ENCODE measurements at places on chromosomes 7 and 10.

DNA sequence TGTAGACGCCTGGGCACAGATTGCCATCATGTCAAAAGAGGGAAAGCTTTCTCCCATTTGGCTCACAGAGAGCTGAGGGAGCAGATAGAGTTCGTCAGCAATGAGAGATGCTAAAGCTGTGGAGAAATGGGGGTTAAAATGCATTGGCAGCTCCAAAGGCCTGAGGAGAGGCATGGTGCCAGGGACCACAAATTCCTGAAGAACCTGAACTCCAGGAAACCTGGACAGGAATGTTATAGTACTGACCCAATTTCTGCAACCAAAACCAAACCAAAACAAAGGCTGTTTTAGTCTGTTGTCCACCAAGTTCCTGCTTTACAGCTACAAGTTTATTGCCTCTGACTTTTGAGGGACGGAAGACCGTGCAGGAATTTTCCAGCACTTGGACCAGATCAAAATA, 575.7 kb downstream of the REEP3 start:
- no peak for DNase-seq

GRCh38 chr7:9507290-9507689, 1073.9 kb downstream of the NXPH1 start:
- DNase-seq, result no peak

- no peak for DNase-seq
These were observed 63.2 kb upstream of the FHIP2A start for GRCh38 chr10:114758331-114758730.

DNA sequence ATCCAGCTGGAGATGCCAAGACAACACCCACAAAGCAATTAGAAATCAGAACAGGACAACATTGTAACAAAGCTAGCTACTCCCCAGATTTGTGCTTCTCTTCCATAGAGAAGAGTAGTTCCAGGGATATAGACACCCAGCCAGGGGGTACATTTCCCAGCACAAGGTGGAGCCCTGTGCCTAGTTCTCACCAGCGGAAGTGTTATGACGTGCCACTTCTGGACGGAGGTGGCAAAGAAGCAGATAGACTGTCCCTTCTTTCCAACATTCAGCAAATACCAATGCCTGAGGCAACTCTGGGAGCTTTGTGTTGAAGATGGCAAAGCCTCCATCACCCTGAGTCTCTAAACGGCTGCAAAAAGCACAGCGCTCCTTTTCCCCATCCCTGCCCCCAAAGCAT, 23.4 kb upstream of the GSAP start:
- peak; percentile 35 for DNase-seq

DNA sequence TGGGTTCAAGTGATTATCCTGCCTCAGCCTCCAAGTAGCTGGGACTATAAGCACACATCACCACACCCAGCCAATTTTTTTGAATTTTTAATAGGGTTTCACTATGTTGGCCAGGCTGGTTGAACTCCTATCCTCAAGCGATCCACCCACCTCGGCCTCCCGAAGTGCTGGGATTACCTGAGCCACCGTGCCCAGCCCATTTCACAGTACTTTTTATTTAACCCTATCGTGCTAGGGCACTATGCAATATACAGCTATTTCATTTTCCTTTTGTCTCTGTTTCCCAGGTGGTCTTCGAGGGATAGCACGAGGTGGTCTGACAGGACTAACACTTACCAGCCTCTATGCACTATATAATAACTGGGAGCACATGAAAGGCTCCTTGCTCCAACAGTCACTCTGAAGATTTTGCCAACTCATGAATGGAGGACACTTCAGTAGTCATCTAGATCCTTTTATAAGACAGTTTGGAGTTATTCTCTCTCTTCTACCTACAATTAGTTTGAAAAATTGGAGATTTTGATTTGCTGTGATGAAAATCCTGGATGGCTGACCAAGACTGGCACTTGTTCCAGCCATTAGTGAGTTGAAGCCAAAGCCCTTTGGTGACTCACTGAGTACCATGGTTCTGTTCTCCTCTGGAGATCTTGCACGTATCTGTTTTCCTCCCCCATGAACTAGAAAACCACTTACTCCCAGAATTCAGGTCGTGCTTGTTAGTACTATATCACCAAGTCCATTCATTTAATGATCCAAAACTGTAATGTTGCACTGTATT, 27.3 kb downstream of the NCOA4 start:
- DNase-seq, result no peak

GRCh38 chr7:47407821-47408674, 173.9 kb downstream of the TNS3 start:
- no peak for DNase-seq

GRCh38 chr10:21894648-21895342, 108.7 kb downstream of the DNAJC1 start:
- DNase-seq, result no peak

GRCh38 chr7:33685981-33686683, 219.2 kb upstream of the BMPER start:
- no peak for DNase-seq

GRCh38 chr7:142792593-142792992, 21.8 kb downstream of the PRSS2 start:
- no peak for DNase-seq

DNA sequence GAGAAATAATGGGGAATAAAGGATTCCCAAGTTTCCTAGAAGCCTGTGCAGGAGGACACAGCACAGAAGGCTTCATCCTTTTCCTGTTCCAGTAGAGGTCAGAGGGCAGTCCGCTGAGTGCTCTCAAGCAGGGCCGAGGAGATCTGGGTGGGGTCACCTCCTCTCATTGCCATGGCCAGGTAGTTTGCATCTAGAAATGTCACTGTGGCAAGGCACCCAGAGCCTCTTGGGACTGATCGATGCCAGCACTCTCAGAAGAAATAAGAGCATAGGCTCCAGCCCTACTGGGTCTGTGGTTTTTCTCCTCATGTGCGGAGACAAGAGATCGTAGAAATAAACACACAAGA, 7.9 kb downstream of the NUB1 start:
- DNase-seq, result no peak

- DNase-seq, result no peak
These were observed 2.0 kb downstream of the AOC1 start for GRCh38 chr7:150854066-150855000.

DNA sequence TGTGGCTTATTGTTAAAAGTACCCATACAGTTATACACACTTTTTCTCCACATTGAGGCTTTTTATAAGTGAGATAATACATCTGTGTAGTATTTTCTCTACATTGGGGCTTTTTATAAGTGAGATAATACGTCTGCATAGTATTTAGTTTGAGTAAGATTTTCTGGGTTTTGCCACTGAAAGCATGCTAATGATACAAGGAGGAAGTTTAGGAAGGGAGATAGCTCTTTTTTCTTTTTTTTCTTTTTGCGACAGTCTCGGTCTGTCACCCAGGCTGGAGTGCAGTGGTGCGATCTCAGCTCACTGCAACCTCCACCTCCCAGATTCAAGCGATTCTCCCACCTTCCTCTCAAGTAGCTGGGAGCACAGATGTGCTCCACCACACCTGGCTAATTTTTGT, 13.3 kb downstream of the FAM107B start:
- DNase-seq, result no peak

- DNase-seq, result no peak
These were observed 80.0 kb upstream of the STEAP1B start for GRCh38 chr7:22579961-22580360.

GRCh38 chr7:23928418-23928775, 218.4 kb downstream of the STK31 start:
- DNase-seq, result no peak

DNA sequence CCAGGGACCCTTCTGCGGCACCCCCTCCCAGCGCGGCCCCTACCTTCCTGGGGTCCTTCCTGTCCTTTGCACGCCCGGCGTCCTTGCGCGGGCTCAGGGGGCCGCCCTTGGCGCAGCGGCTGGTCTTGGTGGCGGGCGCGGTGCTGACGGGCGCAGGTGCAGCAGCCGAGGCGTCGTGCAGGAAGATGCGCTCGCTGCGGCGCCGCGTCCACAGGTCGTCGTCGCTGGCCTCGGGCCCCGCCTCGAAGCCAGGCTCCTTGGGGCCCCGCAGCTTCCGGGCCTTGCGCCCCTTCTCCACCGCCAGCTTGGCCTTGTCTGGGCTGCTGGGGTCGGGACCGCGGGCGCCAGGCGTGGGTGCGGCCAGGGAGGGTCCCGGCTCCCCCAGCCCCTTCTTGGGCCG, 49.8 kb downstream of the SLC29A4 start:
- no peak for DNase-seq

- no peak for DNase-seq
These were observed 7.1 kb upstream of the KCNIP2 start for GRCh38 chr10:101850749-101851148.

DNA sequence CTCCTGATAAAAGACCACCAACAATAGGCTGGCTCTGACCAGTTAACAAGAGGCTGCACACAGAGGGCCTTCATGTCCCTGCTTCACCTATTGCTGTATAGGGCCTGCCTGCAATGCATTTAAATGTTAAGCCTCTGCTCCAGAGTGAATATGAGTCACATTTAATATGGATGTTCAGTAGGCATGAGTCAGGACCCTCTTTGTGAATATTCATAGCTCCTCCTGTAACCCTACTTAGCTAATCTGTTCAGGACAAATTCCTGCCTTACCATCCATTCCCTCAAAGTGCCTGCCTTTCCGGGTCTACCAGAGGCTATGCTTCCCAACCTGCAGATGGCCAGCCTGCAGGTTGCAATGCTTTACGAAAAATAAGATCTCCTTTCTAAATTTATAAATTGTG, 32.5 kb downstream of the ARHGAP22 start:
- DNase-seq, result no peak

DNA sequence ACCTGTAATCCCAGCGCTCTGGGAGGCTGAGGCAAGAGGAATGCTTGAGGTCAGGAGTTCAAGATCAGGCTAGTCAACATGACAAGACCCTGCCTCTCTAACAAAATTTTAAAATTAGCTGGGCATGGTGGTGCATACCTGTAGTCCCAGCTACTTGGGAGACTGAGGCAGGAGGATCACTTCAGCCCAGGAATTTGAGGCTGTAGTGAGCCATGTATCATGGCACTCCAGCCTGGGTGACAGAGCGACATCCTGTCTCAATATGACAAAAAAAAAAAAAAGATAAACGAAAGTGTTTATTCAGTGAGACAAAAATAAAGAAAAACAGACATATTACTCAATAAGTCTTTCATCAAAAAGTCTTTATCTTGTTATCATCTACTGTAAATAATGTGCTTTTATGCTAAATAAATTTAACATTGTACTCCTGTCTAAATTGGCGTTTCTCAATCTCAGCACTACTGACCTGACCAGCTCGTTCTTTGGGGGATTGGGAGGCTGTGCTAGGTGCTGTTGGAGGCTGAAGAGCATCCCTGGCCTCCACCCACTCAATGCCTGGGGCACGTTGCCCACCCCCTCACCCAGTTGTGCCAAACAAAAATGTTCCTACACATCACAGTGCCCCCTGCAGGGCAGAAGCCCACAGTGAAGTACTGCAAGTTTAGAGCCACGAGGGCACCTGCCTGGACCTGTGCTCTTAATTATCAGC, 57.7 kb downstream of the NCAPG2 start:
- DNase-seq, result no peak

DNA sequence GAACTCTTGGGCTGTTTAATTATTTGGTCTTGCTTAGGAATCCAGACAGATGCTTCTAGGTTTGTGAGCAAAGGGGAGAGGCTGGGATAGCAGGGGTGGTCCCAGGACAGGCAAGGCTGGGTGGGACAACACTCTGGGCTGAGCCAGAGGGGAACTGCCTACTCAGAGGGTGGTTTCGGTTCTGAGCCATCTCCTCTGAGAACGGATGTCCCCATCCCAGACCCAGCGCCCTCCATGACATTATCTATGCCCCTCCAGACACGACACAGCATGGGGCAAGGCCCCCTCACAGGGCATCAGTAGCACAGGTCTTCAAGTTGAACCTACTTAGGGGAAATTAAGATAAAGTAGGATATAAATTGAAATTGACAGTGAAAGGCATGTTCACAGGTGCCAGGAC, 7.1 kb downstream of the ASB10 start:
- no peak for DNase-seq

DNA sequence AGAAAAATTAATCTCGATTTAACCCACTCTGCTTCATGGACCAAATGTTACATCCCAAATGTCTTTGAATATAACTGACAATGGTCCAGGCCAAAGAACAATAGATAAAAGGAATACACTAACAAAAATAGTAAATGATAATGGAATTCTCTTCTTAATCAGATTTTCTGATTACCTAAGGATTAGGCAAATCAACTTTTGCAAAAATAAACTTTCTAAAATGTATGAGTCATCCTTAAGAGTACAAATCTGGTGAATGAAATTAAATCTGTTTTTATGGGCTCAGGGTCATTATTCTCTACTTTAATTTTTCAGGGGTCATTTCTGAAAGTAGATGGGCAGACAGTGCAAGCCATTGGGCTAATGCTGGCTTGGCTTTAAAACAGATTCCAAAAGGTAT, 102.1 kb upstream of the FAM13C start:
- DNase-seq, result no peak

DNA sequence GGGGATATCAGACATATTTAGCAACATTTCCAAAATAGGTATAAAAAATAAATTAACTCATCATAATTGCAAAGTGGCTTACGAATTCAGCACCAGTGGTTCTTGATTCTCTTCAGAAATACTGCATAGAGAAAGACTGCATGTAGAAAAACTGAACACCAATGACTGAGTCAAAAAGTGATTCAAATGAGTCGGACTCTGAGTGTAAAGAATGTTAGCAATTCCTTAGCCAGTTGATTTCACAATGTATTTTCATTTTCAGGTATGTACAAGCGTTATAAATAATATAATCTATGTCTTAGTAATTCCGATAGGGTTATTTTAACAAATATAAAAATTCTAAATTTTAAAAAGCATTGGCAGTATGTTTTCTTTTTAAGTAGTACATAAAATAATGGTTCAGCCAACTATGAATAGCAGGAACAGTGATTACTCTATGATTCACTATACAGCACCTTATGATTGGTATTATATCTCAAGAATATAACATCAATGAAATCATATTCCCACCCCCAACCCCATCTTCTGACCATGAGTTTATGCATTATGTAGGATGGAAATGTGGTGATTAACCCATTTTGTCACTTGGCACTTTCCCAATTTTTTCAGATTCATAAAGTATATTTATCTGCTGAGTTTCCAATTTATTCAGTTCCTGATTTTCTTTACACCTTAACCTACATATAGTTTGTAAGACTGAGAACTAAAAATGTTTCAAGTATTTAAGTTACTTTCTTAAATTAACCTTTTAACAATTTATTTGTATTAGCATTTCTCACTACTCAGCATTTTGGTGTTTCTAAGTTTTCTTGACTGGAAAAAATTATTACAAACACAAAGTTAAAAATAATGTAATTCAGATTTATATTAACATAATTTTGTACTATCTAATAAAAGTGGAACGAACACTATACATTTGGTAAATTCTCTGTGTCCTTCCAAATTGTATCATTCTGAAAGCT, 33.9 kb downstream of the DNAJC1 start:
- DNase-seq, result peak; percentile 55

Data from RWPE1 (cell line).